Epithelial cell of esophagus (primary cell): ENCODE measurements at places on chromosomes 6 and 20.

DNA sequence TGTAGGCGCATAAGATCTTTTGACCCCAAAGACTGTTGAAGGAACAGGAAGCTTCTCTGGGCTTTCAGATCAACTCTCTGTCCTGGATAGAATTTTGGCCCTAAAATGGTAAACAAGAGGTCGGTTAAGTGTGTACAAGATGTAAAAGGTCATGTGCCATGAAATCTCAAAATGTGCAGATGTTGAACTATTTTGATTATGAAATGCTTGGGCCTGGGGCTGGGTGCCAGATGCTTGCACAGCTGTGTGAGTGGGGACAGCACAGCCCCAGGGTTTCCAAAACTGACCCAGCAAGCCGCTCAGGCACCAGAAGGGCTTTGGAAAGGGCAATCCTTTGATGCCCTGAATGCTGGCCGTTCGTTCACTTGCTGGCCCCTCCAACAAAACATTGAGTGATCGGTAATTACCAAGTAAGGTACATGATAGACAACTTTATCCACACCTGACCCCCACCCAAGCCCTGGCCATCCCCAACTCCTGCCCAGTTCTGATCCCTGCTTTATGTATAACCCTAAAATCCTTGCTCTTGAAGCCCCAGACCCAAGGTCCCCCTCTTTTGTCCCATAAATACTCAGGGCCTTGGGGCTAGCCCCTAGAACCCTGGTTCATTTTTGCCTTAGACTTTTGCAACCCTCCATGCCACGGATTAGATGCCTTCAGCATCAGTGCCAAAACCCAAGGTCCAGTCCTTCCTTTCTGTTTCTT lies 1.9 kb downstream of the TMEM239 start:
- no peak for DNase-seq

- DNase-seq = no peak
These were observed 53.1 kb upstream of the SLC32A1 start for GRCh38 chr20:38671186-38671585.

GRCh38 chr6:112330879-112331265 lies 16.3 kb upstream of the RFPL4B start:
- DNase-seq = no peak

DNA sequence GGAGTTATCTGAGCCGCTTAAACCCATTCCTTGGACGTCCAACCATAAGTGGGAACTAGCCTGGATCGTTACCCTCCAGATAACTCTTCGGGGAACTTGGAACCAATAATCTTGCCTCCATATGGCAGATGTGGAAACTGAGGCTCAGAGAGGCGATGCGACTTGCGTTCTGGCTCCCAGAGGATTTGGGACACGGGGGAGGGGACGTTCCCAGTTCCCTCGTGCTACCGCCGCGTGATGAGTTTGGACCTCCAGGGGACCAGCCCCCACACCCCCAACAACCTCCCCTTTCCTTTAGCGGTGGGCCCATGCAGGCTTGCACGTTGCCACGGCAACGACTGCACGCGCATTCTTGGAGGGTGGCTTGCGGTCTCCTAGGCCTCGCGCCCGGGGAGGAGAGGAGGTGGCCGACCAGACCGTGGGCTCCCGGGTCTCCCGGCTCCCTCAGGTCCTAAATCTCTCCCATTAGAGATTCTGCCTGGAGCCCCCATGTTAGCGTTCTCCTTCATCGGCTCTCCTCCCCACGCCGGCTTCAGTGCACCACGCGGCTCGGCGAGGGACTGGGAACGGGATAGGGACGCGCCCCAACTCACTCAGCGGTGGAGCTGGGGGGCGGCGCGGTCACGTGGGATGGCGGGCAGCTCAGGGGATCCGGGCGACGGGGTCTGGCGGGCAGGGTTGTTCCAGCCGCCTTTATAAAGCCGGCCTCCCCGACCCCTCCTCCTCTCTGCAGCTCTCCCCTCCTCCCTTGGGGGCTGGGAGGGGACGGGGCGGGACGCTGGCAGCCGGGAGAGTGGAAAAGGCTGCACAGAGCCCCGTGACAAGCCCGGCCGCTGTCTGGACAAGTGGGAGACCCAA lies at the start of gene PLTP:
Gene PLTP (minus strand): TSS at position 670 of the 858 bp plus-strand sequence. CDS start 703 bp downstream, outside the sequence.
- peak; percentile 72 for DNase-seq

- no peak for DNase-seq
These were observed 3.6 kb downstream of the GTSF1L start for GRCh38 chr20:43723186-43723585.

- DNase-seq = no peak
These were observed 140.5 kb downstream of the BTBD3 start for GRCh38 chr20:12058216-12058615.

- peak; percentile 6 for DNase-seq
These were observed 38.9 kb upstream of the SNAP25 start for GRCh38 chr20:10179574-10180298.

GRCh38 chr6:94736236-94736635 lies 841.1 kb upstream of the MANEA start:
- peak; percentile 4 for DNase-seq

GRCh38 chr20:43982886-43983285 lies 68.2 kb downstream of the TOX2 start:
- DNase-seq = no peak

DNA sequence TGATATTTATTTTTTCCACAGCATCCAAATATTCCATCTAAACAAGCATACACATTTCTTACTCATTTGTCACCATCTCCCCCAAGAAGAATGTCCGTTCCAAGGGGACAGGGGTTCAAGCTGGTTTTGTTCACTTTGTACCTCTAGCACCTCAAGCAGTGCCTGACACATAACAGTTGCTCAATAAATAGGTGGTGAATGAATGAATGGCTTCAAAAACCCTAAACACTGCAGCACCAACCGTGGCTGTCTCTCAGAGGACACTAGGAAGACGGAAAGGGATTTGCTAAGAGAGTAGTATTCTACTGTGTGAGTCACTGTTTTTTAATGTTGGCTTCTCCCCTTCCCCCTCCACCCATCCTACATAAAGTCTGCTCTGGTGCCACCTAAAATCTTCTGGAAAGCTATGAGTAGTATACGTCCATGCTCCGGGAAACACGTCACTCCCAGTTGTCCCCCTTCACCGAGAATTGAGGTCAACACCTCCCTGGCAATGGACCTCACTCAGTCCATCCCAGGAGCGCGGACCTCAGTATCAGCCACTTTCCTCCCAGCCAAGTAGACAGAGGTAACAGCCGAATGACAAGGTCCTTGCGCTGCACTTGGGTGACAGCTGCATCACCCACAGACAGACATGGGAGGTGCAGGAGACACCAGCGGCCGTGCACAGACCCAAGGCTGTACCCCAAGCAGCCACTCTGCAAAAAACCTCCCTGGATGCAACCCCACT lies 107.4 kb downstream of the PREX1 start:
- DNase-seq = no peak

GRCh38 chr20:10543480-10543879 lies 108.4 kb downstream of the SLX4IP start:
- DNase-seq = no peak

GRCh38 chr6:75758061-75758460 lies 9.0 kb downstream of the MYO6 start:
- DNase-seq = no peak

- DNase-seq = no peak
These were observed 173.4 kb downstream of the MOXD1 start for GRCh38 chr6:132227904-132228303.

DNA sequence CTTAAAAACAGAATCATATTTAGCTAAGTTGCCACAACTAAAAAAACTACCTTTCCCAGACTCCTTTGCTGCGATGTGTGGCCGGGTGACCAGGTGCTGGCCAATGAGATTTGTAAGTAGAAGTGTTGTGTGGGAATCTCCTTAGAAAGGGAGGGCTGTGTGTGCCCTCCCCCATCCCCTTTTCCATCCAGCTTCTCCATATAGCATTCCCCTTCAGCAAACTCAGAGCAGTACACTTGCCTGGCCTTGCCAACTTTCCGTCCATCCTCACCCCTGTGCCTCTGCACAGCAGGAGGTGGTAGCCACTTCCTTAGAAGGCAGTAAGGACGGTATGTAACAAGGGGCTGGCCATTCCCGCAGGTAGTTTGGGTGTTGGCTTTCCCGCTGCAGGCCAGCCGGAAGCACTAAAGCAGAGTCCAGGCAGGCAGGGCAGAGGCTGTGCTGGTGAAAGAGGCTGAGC lies 22.3 kb upstream of the KCNK16 start:
- no peak for DNase-seq

- no peak for DNase-seq
These were observed 1.3 kb upstream of the MYBL2 start for GRCh38 chr20:43665466-43666176.

DNA sequence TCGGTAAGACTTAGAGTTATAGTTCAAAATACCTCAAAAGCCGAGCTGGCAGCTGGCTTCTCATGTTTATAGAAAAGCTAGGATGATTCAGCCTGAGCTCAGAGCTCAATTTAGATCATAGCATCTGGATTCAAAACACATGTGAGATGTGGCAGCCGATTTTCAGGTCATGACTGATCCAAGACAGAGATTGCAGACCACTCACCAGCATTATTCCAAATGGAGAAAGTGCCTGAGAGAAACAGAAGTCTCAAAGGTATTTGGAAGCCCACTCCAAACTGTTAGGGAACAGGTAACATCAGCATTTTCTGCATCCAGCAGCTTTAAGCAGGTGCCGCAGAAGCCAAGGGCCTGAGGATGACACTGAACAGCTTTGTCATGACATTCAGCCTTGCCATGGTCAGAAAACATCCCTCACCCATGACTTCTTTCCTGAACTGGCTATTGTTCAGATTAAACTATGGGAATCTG lies 102.2 kb downstream of the BACH2 start:
- peak; percentile 61 for DNase-seq

- no peak for DNase-seq
These were observed 1.1 kb upstream of the MAP3K5 start for GRCh38 chr6:136793363-136793762.

DNA sequence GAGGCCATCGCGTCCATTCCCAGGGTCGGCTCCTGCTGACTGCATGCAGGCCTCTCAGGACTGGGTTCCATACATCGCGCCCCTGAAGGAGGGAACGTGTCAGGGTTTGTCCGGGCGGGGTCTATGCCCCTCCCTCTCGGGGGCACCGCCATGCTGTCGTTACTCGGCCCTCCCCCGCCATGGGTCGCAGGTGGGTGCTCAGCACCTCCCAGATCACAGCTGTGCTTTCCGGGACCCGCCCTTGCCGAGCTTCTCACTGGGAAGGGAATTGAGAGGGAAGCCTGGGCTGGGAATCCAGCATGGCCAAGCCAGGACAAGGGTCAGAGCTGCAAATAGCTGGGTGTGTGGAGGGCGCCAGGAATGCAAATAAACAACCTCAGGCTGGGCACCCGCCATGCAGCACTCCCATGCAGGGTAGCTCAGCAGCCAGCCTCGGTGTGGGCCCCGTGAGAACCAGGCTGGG lies at the start of gene FRMD1:
Gene FRMD1 (minus strand): TSS at position 270 of the 463 bp plus-strand sequence. CDS start 118 bp downstream, at position 152.
- no peak for DNase-seq

GRCh38 chr20:35726842-35727711 lies 15.0 kb downstream of the RBM39 start:
- no peak for DNase-seq

GRCh38 chr6:6195080-6195479 lies 125.4 kb downstream of the F13A1 start:
- DNase-seq = no peak

- DNase-seq = no peak
These were observed 53.5 kb downstream of the TCP11 start for GRCh38 chr6:35087361-35088280.
